ENCODE measurements at places on chromosomes 4 and X.

DNA sequence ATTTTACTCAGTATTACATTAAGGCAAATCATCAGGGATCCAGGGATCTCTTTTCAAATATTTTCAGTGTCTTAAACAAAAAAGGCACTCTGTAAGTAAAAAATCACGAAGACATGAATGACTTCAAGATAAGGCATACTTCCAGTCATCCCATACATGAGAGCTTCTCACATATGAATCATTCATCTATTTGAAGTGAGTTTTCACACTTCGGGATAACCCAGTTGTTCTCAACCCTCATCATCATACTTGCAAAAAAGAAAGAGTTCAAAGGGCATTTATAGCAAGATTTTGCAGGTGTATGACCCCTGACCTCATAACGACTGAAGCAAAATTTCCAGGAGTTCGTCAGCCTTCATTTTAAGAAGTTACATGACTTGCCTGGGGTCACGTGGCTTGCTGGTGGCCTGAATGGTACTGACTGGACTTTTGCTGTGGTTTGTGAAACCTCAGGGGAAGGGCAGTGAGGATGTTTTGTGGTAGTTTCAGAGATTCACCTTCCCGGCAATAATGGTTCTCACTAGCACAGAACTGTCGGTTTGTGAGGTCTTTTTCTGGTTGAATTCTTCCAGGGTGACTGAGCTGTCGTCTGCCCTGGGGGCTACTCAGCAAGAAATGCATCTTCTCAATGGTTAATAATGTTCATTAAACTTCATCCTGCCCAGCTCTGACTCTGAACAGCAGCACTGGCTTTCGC is 115.8 kb upstream of the SHISA3 start:
- no peak for DNase-seq

DNA sequence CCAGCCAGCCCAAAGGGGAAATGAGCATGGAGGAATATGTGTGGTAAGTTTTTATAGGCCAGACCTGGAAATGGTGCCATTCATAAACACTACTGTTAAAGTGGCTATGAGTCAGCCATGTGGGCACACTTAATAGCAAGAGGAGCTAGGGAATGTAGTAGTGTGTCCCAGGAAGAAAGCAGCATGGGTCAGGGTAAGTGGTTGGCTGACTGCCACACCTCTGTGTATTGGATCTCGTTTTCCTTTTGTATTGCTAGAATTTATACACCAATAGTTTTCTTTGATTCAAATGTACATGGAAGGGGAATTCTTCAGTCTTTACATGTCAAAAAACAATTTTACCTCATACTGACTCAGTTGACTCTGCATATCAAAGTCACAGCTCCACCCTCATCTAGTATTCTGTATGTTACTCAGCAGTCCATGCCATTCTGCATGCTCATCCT is 22.9 kb upstream of the SGMS2 start:
- no peak for DNase-seq

- DNase-seq, result no peak
Measured at GRCh38 chr4:56086073-56086541, 137.4 kb downstream of the CEP135 start.

DNA sequence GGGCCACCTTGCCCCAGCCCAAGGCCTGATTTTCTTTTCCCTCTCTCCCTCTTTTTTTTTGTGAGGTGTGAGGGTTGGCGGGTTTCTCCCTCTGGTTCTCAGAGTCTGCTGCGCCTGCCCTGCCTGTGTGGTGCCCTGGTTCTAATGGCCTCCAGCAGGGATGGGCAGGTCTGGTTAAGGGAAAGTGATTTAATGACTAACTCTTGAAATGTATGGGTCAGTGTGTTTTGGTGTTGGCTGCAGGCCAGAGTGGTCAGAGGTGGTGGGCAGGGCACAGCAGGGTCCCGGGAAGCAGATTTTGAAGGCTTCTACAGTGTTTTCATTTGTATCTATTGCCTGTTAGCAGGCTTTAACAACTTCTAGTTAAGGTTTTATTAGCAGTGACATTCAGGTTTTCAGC is 39.0 kb downstream of the JADE1 start:
- DNase-seq, result no peak

DNA sequence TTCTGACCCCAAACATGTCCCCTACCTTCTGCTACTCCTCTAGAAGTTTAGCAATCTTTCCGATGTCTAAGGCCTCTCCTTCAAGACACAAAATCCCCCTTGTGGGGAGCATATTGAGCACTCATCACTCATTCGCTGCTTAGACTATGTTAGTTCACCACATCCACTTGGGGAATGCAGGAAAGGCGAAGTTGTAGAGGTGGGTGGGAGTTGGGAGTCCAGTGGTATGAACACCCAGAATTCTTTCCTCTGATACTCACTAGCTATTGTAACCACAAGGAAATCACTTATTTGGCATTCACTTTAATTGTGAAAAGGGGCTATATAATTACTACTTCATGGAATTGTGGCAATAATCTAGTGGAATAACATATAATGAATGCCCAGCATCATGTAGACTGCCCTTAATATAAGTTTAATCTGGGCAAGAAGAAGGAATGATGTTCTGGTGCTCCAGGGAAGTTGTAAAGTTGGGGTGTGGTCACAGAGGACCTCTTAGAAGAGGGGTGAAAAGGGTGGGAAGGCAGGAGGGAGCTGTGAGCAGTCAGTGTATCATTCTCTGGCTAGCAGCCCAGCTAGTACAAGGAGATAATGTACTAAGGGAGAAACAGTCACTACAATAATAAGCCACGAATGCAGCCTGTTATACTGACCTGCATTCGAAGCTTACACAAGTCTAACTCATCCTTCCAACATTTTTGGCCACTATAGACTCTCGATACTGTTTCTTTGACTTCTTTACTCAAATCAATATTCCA is 468.2 kb upstream of the DIPK2B start:
- no peak for DNase-seq

GRCh38 chr4:37895271-37895670 is 4.4 kb downstream of the TBC1D1 start:
- DNase-seq, result no peak

GRCh38 chr4:144948421-144948820 is 149.6 kb downstream of the ANAPC10 start:
- no peak for DNase-seq

- no peak for DNase-seq
Measured at GRCh38 chrX:108138814-108139702, 47.5 kb downstream of the ATG4A start.

- no peak for DNase-seq
Measured at GRCh38 chr4:149322203-149322602, 493.4 kb downstream of the IQCM start.
